ENCODE measurements at places on chromosomes 5 and 9. TPM values are rescaled to one million over a fixed set of nuclear protein-coding genes. Genes with fewer than 3 reads are reported as not detected.

Gene LHX2
- 0.29 TPM for total RNA-seq

Gene PANK3
- 101 TPM for total RNA-seq

Gene SLC22A5
- 4.9 TPM for total RNA-seq

Gene SLCO6A1
- 3.1 TPM for total RNA-seq

Gene CKMT2
- 0.88 TPM for total RNA-seq

Gene PCDHGA6
- 0.50 TPM for total RNA-seq

Gene BTNL8
- not detected for total RNA-seq

Gene TMEM8B
- 23.5 TPM for total RNA-seq

Gene NUDT2
- total RNA-seq = 18.8 TPM

Gene FAM174A
- total RNA-seq = 6.9 TPM
